ENCODE measurements at places on chromosomes 4 and X.

- no peak for DNase-seq
These were observed 743.6 kb upstream of the POU3F4 start for GRCh38 chrX:82764521-82764920.

- no peak for DNase-seq
These were observed 42.4 kb downstream of the CLCN4 start for GRCh38 chrX:10199212-10199611.

GRCh38 chr4:120026853-120027252, 39.8 kb downstream of the MAD2L1 start:
- no peak for DNase-seq

DNA sequence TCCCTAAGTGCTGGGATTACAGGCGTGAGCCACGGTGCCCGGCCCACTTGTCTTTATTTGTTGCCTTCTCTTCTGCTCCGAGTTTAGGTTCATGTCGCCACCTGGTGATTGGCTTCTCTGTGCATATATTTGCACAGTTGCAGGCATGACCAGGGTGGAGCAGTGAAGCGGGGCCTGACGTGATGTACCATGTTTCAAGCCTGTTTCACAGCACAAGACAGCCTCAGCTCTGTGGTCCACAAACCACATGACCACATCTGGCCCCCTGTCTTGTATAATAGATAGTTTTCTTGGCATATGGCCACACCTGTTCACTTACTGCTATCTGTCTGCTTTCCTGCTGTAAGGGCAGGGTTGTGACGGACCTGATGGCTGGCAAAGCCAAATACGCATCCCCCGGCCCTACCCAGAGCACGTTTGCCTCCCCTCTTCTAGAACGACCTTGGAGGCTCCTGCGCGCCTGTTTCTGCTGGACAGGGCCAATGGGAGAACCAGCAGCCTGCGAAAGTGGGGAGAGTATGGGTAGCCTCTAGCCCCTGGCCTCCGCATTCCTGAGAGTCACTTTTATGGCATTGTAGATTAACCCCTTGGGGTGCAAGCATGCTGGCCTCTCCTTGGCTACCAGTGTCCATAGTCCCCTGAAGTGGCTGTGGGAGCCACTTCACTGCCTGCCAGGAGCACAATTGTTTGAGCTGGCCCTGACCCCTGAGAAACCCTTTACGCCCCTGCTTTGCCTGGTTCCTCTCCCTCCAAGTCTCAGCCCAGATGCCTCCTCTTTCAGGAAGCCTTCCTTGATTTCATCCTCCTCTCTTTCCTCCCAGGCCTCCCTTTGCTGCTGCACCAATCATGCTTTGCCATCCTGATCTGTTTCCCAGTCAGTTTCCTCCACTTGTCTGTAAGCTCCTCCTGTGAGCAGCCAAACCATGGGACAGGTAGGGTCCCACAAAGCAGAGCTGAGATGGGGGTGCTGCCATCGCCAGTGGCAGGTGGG, 6.0 kb upstream of the SH3TC1 start:
- DNase-seq, result no peak

- no peak for DNase-seq
These were observed 353.3 kb downstream of the RAB28 start for GRCh38 chr4:13130848-13131247.

GRCh38 chrX:101237041-101237440, 17.5 kb downstream of the DRP2 start:
- DNase-seq, result no peak

GRCh38 chrX:37926700-37927099, 79.3 kb upstream of the DYNLT3 start:
- no peak for DNase-seq

GRCh38 chr4:73281982-73282381, 23.4 kb upstream of the ANKRD17 start:
- DNase-seq, result no peak

GRCh38 chr4:25580633-25581467, 74.8 kb upstream of the SLC34A2 start:
- no peak for DNase-seq

- DNase-seq, result no peak
These were observed 33.7 kb upstream of the CCSER1 start for GRCh38 chr4:90093526-90093925.

DNA sequence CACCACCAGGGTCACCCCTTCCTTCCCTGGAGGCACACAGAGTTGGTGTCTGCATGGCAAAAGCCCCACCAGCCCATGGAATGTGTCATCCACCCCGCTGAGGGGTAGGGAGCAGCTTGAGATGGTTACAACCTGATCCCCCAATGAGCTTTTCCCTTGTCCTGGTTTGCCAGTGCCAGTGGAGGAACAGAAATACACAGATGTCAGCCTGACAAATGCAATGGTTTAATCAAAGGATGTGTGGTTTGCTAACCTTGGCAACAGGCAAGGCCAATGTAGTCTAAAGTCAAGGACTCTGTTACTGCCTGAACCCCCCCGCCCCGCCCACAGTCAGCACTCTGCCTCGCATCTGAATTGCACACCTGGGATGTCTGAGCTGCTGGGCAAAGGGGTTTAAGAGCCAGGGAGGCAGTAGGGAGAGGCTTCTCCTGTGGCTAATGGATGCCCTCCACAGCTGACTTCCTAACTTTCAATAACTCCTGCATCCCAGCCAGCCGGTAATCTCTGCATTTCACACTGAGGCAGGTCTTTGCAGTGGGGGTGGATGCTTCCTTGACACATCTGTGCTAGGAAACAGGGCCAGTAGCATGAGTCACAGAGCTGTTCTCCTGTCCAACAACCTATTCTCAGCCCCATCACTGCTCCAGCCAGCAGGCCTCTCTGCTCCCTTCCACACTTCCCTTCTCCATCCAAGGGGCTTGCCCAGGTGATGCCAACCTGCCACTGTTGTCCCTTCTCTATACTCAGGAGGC, 137.5 kb downstream of the AMMECR1 start:
- DNase-seq, result no peak

- DNase-seq, result no peak
These were observed 33.7 kb downstream of the SH3RF1 start for GRCh38 chr4:169236873-169237626.

DNA sequence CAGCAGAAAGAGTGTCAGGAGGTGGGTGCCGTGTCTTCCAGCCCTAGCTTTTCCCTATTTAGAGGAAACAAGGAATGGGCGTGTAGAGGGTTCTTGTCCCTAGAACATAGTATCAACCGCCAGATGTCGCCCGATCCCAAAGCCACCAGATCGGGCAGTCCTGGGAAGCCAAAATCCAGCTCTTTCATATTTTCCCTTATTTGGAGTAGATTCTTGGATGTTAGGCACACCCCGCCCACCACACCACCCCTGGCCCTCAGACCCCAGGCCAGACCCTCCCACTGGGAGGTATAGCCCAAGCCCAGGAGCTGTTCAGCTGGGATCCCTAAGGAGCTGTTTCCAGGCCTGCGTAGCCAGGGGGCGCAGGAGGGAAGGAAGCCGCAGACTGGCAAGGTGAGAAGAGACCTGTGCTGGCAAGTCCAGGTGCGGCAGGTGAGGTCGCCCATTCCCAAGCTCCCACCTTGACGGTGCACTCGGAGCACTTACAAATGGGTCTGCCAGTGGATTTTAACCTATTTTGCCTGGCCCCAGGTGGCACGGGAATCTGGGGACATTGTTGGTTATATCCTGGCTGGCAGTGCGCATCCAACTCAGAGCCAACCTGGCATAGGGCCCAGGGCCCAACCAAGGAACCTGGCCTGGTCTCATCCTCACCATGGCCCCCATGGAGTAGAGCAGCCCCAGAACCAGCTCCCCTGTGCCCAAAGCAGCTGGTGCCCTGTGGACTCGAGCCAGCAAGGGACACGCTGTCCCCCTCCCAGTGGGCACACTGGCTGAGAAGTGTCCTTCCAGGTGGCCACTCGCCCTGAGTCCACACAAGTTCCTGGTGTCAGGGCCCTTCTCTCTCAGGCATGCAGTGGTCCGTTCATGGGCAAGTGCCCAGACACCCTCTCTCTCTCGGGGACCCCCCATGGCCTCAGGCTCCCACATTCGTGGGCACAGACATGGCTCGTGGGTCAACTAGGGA, 811 bp downstream of the FLNA start:
- no peak for DNase-seq

GRCh38 chr4:78214078-78214477, 157.0 kb downstream of the FRAS1 start:
- DNase-seq, result no peak

DNA sequence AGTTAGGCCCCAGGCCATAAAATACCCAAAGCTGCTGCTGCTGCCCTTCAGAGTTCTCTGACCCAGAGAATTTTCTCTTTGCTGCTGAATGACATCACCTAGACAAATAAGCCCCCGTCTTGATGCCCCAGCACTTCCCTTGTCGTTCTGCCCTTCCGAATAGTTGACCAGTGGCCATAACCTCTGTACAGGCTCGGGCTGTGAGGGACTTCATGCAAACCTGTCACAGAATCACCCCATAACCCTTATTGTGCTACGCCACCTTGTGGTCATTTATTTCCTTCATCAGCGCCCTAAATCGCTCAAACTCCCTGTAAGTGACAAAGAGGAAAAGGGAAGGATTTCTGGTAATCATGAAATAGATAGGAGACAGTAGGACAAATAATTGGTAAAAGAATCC, 18.8 kb downstream of the SPACA5 start:
- DNase-seq, result no peak

- DNase-seq, result no peak
These were observed 51.0 kb downstream of the GUCY1B1 start for GRCh38 chr4:155809835-155810234.

DNA sequence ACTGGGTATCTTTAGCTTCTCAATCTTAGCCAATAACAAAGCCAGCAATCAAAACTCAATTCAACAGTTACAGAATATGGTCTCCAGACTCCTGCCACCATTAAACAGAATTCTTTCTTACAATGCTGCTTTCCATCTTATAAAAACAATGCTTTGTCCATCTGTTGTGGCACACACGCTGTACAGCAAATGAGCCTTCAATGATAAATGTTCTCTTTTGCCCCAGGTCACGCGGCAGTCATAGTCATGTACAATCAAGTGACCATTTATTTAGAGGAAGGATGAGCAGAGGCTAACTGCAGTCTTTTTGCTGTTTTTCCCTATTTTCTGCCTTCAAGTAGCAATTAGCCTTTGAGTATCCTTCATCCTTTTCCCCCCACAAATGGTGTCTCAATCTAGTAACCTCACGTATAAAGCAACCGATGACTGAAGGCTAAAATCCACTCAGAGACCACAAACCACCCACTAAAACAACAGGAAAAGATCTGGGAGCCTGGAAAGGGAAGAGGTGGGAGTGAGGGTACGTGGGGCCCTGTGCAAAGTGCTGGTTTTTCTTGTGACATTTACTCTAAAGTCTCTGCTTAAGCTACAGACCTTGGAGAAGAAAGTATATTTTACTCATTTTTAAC, 24.4 kb downstream of the TRIM2 start:
- DNase-seq, result no peak

DNA sequence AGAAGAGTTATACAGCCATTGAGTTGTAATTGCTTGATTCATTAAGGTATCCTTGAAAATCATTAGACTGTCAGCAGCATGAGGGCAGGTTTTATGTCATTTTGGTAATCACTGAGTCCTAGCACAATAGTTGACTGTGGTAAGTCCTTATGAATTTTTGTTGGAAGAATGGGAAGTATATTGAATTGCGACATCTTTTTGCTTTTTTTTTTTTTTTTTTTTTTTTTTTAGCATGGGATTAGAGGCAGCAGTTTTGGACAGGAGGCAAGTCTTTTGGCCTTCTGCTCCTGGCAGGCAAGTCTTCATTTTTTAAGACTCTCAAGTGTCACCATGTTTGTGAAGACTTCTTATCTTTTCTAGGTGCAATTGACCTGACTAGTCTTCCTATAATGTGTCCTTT, 29.7 kb downstream of the PRRG1 start:
- no peak for DNase-seq

DNA sequence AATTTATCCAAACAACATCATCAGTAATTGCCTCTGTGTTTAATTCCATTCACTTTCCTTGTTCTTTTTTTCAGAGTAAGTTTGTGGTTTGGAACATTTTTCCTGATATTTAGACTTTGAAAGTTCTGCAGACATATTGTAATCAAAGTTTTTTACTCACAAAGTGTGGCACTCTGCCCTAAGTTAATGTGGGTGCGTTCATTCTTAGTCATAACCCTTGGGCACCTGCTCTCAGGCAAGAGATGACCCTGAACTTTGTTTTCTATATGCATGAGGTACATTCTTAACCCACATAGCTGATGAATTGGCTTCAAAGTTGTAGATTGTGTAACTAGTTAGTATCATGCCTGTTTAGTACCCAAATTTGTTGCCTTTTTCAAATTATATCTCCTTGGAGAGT, 424.3 kb downstream of the GRXCR1 start:
- DNase-seq, result no peak

- DNase-seq, result no peak
These were observed 8.7 kb downstream of the PNMA6F start for GRCh38 chrX:153312842-153313241.

DNA sequence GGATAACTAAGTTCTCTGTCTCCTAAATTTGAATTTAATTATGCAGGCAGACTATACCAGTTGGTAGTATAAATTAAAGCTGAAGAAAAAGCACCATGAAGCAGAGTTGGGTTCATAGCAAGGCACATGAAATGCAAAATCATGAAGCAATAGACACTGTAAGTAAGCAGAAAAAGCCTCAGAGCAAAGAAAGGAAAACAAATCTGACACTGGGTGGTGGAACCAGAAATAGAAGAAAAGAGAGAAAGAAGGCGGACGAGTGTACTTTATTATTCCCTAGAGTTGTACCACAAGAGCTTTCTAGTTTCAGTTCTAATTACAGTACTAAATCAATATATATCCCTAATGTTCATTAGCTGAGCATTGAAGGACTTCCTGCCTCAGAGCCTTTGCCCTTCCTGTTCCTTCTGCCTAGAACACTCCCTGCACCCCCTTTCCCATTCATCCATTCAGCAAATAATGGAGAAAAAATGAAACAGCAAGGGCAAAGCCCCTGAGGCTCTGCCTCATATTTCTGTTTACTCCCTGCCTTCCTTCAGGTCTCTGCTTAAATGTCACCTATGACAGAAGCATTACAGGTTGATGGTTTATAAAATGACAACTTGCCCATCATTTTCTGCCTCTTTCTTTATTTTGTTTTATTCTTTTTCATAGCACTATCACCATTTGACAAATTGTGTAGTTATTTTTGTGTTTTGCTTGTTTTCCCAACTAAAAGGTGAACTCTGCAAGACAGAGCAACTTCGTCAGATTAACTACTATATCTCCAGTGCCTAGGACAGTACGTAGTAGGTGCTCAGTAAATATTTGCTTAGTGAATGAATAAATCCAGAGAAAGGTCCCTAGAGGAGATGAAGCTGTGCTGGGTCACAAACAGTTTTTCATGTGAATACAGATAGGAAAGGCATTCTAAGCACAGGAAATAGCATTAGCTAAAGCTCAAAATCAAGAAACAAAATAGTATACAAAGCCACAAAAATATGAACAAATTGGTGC, 154.0 kb upstream of the RASGEF1B start:
- DNase-seq, result no peak

DNA sequence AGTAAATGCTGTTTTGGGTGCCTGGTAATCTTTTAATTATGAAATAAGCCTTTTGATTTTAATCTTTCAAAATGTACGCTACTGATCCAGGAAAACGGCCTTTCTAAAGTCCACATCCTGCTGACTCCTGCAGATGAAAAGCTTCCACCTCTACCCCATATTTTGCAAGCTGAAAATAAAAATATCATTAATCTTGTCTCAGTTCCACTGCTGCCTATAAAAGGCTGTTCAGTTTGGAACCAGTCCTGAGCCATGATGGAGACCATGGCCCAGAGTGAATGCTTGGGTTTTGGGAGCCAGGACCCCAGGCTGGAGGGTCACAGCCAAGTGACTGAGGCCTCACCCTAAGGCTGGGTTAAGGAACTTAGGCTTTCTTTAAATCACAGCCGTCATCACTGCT, 110.8 kb downstream of the AFF1 start:
- no peak for DNase-seq
